GM03348 (cell line): ENCODE measurements at places on chromosomes 7 and 10.

DNA sequence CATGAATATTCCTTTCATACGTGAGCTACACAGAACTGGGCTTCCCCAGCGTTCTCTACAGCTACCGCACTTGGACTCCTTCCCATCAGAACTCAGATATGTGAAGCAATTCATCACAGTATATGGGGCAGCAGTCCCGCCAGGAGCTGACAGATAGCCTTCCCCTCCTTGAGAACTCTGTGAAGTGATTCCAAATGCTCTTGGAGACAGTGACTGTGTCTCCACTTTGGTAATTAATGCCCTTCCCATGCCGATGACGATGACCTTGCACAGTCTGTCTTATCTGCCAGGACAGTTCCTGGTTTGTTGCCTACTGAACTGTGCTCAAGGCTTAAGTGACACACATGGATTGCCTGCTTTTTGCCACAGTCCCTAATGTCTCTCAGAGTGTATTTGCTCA, 75.0 kb upstream of the AFAP1L2 start:
- no peak for DNase-seq

DNA sequence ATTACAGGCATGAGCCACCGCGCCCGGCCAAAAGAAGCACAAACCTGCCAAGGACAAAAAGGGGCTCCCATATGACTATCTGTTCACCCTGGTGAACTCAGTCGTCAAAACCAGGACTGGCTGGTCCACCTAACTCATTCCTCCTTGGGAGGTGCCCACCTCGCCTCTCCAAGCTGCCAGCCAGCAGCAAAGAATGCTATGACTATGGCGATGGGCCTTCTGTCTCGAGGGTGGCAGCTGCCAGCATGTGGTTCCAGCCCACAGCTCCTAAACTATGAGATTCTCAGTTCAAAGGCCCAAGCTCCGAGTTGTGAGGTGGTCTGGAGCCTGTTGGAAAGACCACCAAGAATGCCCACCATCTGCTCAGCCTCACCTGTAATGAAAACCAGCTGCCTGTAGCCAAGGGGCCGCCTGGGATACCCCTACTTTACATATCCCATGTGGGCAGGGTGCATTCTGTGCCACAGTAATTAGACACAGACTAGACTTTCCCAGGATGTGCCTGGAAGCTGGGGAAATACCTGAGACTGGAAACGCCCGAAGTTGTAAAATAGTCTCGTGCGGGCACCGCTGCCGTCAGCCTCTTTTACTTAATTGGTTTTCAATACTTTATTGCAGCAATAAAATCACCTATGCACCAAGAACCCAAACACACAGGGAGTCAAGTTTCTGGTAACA, 71.1 kb downstream of the ZRANB1 start:
- no peak for DNase-seq

GRCh38 chr7:42621543-42622219, 290.2 kb downstream of the C7orf25 start:
- DNase-seq = no peak

DNA sequence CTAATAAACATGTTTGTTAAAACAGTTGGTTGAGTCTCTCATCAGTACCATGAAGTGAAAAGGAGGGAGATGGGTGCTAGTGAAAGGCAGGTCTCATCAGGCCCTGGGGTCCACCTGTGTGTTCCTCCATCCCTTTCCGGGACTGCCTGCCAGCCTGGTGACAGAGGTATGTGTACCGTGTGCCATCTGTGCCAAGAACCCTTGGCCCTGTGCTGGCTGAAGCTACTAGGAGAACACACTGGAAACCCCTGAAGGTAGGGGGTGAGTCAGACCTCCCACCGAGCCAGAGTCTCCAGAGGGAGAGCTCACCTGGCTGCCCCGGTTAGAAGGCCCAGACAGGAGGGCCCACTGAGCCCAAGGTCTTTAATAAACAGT, 2.3 kb downstream of the DDIT4 start:
- DNase-seq = no peak

- peak; percentile 24 for DNase-seq
Measured at GRCh38 chr7:121113288-121113687, 124.8 kb downstream of the CPED1 start.

GRCh38 chr10:133027482-133027881, 60.2 kb upstream of the ADGRA1 start:
- DNase-seq = no peak

- DNase-seq = no peak
Measured at GRCh38 chr7:159096736-159097581, 47.7 kb downstream of the VIPR2 start.

DNA sequence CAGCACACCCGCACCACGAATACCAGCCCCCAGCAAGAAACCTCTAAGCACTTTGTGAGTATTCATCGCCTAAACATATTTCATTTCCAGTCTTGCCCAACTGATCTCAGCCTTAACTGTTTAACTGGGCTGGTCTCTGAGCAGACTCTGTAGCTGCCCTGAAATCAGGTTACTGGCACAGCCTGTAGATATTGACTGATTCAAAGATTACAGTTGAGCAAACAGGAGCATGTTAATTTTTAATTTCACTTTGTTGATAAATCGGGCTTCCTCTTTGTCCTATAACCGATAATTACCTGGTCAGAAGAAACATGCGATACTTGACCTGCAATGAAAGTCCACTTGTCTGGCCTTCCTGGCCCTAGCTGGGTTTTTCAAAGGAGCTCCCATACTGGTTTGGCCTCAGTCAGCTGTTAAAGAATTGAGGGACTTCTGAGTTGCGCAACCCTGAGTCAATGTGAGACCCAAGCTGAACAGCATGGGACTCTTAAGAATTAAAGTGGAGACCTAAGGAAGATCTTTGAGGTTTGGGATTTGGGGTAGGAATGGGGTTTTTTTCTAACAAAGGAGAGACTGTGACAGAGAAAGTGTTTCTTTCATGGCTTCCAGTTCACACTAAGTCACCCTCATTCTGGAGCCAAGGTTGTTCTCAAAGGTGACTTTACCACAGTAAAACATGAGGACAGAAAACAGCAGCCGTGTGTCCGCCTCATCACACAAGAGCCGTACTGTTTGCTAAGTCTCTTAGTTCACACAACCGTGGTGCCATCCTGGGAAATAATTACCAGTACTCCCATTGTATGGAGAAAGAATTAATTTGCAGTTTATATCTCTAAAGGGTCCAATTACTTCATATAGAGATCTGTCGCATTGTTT, 75.9 kb downstream of the PPP1R3C start:
- no peak for DNase-seq

GRCh38 chr7:100195222-100195621, 17.5 kb downstream of the STAG3 start:
- no peak for DNase-seq

GRCh38 chr7:75050501-75050900, 23.1 kb downstream of the RCC1L start:
- DNase-seq = no peak

GRCh38 chr7:27156916-27157701, 634 bp upstream of the HOXA7 start:
- no peak for DNase-seq

GRCh38 chr7:122549578-122549977, 149.3 kb downstream of the RNF133 start:
- no peak for DNase-seq

GRCh38 chr10:76303682-76304316, 872.4 kb downstream of the LRMDA start:
- peak; percentile 76 for DNase-seq

DNA sequence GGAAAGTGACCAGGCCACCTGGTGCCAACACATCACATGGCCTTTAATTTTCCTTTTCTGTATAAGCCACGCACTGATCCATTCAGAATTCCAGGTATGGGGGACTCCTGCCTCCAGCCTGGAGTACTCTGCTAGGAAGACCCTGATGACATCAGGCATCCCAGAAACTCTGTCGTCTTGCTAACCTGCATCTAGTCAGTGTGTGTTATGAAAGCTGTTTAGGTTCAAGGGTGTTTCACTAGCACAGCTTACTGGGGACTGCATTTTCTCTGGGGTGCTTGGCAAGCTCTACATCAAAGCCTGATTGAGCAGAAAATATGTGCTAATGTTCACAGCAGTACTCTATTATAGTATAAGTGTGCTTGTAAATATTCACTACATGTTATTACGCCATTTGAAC, 100.6 kb upstream of the MGMT start:
- DNase-seq = no peak

DNA sequence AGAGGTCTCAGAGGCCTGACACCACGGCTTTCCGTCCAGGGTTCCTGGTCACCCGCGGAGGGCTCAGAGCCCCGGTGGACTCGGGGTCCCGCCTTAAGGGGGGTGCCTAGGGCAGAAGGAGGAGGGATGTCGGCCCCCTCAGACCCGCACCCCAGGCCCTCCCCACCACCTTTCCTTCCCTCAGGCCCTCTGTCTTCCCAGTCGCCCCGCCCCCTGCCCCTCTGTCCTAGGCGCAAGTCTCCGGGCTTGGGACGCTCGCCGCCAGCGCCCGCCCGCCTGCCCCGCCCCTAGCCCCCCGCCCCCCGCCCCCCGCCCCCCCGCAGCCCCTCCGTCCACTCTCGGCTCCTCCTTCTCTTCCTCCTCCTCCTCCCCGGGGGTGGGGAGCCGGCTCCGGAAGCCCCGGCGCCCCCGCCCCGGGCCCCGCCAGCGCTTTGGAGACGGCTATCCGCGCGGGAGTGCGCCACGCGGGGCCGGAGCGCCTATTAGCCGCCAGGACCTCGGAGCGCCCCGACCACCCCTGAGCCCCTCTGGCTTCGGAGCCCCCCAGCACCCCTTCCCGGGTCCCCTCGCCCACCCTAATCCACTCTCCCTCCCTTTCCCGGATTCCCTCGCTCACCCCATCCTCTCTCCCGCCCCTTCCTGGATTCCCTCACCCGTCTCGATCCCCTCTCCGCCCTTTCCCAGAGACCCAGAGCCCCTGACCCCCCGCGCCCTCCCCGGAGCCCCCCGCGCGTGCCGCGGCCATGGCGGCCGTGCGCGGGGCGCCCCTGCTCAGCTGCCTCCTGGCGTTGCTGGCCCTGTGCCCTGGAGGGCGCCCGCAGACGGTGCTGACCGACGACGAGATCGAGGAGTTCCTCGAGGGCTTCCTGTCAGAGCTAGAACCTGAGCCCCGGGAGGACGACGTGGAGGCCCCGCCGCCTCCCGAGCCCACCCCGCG, at the start of gene AEBP1:
AEBP1 (plus strand) TSS at position 423 of the 937 bp plus-strand sequence; CDS start at position 744, 321 bp downstream.
- peak; percentile 75 for DNase-seq

GRCh38 chr7:120539321-120539720, 266.3 kb downstream of the KCND2 start:
- peak; percentile 13 for DNase-seq

GRCh38 chr10:43731486-43731885, 82.8 kb upstream of the ZNF32 start:
- no peak for DNase-seq

- no peak for DNase-seq
Measured at GRCh38 chr10:70513848-70514309, 35.3 kb downstream of the PALD1 start.

DNA sequence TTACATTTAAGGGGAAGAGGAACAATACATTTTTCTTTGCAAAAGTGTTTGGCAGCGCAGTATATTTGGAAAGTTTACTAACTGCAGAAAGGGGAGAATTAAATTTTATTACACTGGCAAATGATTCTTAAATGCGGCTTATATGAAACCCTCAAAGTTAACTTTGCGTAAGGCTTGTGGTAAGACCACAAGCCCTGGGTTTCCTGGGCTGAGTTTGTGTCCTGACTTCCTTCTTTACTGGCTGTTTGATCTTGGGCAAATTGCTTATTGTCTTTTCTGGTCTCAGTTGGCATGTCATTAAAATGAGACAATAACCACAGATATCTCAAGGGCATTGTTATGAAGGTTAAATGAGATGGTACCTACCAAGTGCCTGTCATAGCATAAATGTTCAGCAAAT, 106.8 kb downstream of the GLRX3 start:
- DNase-seq = no peak

- DNase-seq = no peak
Measured at GRCh38 chr7:108069646-108070045, 60.5 kb downstream of the LAMB4 start.

GRCh38 chr7:123003539-123004126, 8.1 kb upstream of the TAS2R16 start:
- DNase-seq = no peak

- peak; percentile 84 for DNase-seq
Measured at GRCh38 chr10:100346351-100346764, 675 bp upstream of the SCD start.

GRCh38 chr10:17175551-17175950, 25.9 kb downstream of the TRDMT1 start:
- no peak for DNase-seq

GRCh38 chr10:102504976-102505300, 1.2 kb downstream of the SUFU start:
- DNase-seq = no peak

DNA sequence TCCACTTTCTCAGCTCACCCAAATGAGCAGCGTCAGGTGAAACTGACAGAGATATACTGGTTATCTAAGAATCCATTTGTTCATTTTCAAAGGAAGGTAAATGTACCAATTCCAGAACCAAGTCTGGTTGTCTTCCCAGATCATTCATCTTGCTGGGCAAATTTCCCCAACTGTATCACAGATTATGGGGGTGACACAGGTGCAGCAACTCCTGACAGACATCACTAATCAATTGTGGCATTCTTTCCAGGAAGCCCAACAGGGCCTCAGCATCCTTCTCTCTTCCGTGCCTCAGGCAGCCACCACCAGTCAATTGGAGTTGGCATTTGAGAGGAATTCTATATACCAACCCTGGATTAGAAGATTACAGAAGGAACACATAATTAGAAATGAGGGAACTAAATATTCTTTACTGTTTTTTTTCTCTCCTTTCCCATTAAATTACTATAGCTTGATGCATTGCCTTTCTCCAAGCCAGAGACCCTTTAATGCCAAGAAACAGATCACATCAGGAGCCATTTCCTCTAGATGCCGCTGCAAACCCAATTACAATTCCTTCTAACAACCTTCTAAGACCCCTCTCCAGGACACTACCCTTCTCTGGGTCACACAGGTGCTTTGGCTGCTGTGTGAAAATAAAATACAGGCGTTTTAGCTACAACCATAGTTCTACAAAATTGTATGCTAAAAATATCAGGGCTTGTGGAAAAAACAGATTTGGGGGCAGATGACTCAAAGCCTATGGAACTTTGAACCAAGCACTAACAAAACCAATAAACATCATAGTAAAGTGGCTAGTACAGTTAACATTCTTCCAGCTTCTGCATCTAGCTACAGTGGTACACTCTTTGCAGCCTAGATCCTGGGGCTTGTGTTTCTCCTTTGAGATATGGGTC, 291.6 kb downstream of the RNLS start:
- no peak for DNase-seq

- DNase-seq = no peak
Measured at GRCh38 chr10:46229144-46229563, 57.6 kb upstream of the ANTXRL start.

- no peak for DNase-seq
Measured at GRCh38 chr7:9250876-9251275, 817.5 kb downstream of the NXPH1 start.

GRCh38 chr7:149292462-149292823, 30.4 kb downstream of the ZNF783 start:
- no peak for DNase-seq

DNA sequence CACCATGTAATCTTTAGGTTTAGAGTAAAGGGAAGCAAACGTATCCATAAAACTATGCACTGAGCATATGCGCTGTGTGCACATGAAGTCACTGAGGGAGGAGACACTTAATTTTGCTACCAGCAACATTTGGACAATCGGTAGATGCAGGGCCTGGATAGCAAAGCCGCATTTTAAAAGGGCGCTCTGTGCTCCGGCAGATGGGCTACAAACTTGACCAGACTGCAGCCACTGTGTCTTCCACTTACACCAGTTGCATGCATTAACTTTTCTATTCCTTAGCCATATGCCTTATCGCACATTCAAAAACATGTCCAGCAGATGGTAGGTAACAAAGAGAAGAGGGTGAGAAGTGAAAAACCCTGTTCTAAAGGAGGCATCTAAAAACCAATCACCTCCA, 18.3 kb downstream of the FAM171A1 start:
- no peak for DNase-seq
